ENCODE measurements at places on chromosomes 7 and 10.

GRCh38 chr10:7102557-7103349 lies 308.1 kb downstream of the SFMBT2 start:
- DNase-seq: no peak

DNA sequence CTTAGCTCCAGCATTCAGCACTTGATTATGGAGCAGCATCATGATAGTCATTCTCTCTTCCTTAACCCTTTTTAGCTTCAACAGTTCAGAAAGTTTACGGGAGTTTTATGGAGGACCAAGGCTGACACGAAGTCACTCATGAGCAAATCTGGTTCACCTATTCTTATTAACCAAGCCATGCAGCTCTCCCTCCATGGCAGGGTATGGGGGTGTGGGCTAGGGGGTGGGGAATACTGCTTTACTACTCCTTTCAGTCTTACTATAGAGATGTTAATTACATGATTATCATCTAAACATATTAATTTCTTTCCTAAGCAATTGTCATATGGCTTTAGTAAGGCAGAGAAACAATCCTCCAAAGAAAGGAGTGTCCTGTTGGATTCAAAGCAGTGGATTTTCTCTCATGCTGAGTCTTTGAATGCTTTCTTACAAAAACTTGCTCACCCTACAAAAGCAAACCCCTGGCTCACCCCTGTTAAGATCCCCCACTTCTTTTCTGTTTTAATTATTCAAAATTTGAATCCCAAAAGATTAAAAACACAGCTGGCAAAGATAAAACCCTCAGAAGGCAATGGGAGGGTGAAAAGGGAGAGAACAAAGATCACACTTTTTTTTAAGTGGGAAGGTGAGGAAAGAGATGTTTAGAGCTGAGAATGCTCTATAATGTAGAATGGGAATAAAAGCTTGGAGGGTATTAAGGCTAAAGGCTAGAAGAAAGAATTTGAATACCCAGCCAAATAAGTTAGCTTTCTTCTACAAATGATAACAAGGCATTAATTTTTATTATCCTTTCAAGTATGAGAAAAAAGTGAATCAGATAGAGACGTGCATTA lies 46.4 kb upstream of the SEMA3E start:
- DNase-seq: no peak

DNA sequence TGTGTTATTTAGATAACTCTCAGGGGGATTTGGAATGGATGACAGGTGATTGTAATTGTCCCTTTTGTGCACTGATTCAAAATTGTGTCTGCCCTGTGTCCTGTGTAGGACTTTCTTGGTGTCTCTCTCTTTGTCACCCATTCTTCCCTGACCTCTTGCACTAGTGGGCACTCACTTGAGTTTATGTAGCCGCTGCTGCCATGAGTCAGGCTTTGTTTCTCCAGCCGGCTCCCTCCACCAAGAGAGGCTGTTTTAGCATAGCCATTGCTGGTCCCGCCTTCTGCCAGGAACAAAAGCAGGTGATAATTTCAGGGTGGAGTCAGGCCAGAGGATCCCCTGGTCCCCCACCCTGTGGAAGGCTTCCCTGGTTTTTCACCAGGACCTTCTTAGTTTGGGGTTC lies 8.4 kb downstream of the COL17A1 start:
- no peak for DNase-seq

DNA sequence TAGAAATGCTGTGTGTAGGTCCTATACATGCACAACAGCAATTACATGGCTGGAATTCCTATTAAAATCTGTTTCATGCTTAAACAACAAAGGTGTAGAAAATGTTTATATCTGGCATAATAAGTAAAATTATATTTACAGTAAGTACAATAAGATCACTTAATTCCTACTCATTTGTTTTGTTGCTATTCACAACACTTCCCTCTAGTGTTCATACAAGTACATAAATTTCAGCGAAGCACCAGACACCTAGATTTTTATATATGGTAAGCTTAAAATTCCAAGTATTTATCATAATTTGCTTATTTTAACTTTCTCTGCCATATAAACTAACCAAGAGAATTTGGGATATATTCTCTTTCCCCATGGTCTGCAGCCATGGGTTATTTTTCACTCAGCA lies 51.8 kb upstream of the ANK3 start:
- no peak for DNase-seq

GRCh38 chr7:136958016-136958415 lies 89.6 kb downstream of the CHRM2 start:
- DNase-seq: no peak

DNA sequence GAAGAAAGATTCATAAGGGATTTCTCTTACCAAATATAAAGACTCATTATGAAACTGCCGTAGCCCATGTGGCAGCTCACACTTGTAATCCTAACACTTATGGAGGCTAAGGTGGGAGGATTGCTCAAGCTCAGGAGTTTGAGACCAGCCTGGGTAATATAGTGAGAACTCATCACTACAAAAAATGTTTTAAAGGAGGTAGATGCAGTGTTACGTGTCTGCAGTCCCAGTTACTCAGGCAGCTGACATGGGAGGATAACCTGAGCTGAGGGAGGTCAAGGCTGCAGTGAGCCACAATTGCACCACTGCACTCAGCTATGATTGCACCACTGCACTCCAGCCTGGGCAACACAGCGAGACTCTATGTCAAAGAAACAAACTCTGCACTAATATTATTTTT lies 18.1 kb upstream of the DNA2 start:
- DNase-seq: no peak

DNA sequence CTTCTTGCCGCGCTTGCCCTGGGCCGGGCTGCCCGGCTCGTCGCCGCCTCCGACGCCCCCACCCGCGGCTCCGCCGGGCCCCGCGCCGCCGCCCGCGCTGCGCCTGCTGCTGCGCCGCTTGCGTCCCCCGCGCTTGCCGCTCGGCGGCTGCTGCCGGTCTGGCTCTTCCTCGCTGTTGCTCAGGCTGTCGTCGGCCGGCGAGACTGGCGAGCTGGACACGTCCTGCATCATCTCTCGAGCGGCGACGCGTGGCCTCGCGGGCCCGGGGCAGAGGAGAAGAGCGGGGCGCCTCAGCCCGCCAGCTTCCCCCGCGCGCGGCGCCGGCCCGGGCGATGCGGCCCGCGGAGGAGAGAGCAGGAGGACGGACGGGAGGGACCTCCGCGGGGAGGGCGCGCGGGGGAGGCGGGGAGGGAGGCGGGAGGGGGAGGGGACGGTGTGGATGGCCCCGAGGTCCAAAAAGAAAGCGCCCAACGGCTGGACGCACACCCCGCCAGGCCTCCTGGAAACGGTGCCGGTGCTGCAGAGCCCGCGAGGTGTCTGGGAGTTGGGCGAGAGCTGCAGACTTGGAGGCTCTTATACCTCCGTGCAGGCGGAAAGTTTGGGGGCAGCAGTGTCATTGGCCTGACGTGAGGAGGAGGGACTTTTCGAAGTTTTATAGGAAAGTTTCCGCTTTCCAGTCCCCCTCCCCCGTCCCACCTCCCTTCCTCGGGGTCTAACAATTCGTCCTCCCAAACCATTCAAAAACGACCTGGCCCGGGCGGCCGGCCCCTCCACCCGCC lies at the start of gene TWIST1:
TWIST1 (minus strand) TSS at position 546 of the 779 bp plus-strand sequence; CDS start at position 231, 315 bp downstream.
- DNase-seq: no peak

- no peak for DNase-seq
These were observed 24.1 kb downstream of the PDLIM1 start for GRCh38 chr10:95266674-95267095.

DNA sequence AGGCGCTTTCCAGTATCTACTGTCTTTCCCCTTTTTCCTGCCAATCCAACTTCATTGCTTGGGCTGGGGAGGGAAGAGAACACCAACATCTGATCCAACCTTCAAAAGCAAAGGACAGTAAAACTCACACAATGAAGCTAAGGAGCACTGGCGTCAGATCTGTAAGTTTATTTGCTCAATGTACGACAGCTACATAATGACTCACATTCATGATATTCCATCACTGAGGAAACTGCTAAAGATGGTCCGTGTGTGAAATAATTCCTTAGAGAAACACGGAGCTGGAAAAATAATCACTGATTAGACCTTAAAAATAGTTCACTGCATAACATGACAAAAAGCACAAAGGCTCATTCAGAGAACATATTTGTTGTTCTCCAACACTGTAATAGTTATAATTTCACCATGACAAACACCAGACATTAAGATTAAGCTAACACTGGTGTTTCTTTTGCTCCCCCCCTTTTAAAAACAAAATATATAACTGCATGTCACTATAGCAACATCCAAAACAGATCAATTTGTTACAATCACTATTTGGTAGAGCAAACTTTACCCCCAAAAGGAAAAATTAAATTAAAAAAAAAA lies 24.3 kb downstream of the HSPB1 start:
- DNase-seq: no peak

DNA sequence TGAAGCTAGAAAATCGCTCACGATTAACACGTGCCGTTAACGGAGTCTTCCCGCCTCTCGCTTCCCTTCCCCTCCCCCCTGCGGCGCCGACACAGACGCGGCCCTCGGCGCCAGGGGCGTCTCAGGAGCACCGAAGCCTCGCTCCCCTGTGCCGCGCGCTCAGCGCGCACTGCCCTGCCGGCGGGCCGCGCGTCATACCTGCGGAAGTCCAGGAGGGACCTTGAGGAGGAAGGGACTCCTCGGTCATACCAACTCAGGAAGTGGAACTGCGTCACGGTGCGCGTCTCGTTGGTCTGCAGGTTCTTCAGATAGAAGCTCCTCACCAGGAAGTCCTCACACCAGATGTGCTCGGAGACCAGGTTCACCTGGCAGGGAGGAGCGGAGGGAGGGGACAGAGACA lies 239.6 kb downstream of the DNAJB6 start:
- peak; percentile 61 for DNase-seq

DNA sequence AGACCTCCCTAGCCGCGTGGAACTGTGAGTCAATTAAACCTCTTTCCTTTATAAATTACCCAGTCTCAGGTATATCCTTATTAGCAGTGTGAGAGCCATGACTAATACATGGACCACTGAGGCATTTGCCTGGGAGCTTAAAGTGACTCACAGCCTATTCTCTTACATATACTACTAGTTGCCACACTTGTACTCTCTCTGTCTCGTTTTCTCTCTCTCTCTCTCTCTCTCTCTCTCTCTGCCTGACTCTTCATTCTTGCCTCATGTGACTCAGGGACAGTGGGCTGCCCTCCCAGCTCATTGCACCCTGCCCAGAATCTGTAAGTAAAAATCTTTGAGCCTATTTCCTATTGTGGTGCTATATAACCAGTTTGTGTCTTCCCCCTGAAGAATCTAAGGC lies 238.5 kb upstream of the MAGI2 start:
- DNase-seq: no peak

DNA sequence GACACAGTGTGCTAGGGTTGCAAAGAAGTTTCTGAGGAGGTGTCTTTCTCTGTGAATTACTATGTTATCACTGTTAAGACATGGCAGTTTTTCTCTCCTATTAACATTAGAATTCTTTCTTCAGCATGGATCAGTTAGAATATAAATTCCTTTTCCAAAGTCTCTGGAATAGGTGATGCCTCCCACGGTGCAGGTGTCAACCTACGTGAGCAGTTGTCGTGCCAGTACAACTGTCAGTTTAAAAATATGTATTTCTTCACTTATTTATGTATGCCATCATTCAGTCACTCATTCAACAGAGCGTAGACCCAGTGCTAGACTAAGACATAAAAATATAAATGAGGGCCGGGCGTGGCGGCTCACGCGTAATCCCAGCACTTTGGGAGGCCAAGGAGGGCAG lies 83.5 kb downstream of the TACC2 start:
- no peak for DNase-seq

GRCh38 chr10:14527915-14528314 lies 197.2 kb upstream of the FRMD4A start:
- no peak for DNase-seq

DNA sequence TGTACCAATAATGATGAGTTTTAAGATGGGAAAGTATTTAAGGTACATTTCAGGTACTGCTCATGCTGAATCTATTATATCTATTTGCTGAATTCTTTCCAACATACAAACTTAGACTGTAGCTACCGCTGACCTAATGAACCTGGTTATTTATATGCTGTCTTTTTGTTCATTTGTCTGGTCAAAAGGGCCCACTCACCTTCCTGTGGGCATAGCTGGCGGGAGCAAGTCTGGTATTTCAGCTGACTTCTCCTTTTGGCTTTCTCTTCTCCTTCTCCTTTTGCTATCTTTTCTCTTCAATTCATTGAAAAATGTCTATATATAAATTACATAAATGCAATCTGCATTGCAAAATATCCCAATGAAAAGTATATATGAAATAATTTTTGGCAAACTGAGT lies 9.5 kb downstream of the PLXDC2 start:
- no peak for DNase-seq

DNA sequence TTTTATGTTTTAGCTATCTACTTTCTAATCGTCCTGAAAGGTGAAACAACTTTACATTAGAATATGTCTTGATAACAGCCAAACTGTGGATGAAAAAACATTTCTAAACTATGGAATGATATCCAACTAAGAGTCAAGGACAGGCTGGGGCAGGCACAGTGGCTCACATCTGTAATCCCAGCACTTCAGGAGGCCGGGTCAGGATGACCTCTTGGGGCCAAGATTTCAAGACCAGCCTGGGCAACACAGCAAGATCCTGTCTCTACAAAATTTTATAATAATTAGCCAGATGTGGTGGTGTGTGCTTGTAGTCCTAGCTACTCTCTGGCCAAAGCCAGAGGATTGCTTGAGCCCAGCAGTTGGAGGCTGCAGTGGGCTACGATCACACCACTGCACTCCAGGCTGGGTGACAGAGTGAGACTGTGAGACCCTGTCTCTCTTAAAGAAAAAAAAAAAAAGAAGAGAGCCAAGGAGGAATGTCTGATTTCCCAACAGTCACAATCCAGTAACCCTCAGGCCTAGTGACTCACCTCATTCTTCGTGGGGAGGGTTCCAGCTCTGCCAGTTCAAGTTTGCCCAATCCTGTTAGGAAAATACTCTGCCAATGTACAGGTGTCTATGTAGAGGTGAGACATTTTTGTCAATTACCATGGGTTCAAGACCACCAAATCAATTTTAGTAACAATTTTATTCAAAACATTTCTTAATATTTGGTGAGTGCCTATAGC lies 14.6 kb upstream of the FZD1 start:
- no peak for DNase-seq

DNA sequence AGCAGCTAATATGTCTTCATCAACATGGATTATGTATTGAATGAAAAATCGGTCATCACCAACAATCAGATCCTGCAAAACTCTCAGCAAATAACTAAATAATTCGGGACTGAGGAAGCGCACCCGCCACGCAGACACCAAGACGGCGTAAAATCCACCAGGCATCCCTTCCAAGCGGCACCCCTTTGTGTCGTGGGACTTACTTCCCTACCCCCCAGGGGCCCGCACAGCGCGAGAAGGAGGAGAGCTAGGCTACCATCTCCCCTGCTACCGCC lies 721 bp downstream of the ARL3 start:
- DNase-seq: no peak

GRCh38 chr7:108246227-108246837 lies 116.2 kb upstream of the LAMB4 start:
- DNase-seq: no peak

Data from CD4-positive, alpha-beta T cell treated with Interleukin-6 at 100 ng/mL for 8 hours (primary cell).